ENCODE measurements at places on chromosomes 3 and 15.

DNA sequence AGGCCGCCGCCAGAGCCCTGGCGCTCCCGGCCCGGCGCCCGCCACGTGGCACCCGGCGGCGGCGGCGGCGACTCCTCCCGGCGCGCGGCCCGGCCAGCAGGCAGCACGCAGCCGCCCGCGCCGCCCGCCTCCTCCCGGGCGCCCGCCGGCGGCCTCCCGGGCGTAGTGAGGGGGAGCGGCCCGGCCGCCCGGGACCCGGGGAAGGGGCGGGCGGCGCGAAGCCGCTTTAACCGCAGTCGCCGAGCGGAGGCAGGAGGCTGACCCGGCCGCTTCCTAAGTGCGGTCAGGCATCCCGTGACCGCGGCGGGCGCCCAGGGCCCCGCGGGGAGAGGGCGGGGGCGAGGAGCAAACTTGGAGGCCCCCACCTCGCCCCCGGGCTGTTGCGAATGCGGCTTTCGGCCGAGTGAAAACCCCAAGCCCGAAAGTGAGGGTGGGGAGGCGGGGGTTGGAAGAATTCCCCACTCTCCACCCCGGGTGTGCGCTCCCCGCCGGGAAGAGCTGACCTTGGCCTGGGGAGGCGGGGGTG, 1.7 kb upstream of the HES1 start:
- DNase-seq: no peak

DNA sequence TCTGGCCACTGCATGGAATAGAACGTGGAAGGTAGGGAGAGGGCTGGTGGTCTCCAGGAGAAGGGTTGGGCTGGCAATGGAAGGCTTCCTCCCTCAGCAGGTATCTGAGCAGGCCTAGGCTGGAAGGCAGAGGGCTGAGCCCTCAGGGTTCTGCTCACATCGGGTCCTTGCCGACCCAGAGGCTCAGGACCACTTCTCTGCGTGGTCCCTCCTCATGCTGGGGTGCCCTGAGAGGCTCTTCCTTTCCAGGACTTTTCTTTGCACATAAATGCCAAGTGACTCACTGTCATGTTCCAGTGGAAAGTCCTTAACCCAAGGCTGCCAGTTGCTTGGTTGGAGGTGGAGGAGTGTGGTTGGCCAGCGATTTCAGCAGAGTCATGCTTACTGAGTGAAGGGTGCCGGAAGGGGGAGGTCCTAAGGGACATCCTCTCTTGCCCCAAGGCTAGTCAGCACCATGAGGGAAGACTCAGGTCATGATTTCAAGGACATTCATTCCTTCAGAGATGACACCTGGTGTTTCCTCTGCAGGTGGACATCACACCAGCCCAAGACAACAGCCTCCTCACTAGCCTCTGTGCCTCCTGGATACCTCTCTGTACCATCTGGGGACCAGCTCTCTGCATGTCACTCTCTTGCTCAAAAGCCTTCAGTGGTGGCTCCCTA, 8.2 kb downstream of the SLC6A6 start:
- no peak for DNase-seq

GRCh38 chr15:68668926-68669600, 90.3 kb downstream of the CORO2B start:
- no peak for DNase-seq

GRCh38 chr3:42092006-42092405, 849 bp downstream of the TRAK1 start:
- no peak for DNase-seq

GRCh38 chr15:69524296-69524695, 71.7 kb downstream of the RPLP1 start:
- no peak for DNase-seq

DNA sequence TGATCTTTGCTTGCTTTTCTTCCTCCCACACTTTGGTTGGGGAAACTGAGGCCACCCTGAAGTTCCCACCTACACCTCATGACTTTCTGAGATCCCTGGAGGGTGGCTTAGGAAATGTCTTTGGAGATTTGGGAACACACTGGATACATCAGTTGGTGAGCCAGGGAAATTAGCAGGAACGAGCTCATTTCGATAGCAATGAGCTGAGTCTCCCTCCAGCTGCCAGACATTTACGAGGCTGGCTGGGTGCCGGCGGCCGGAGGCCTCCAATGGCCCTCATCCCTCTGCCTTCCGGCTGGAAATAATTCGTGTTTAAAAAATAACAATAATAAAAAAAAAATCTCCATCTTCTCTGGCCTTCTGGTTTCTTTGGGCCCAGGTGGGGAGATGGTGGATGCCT, 38.8 kb downstream of the SMAD6 start:
- no peak for DNase-seq

GRCh38 chr3:48405343-48405881, 24.5 kb downstream of the PLXNB1 start:
- no peak for DNase-seq

GRCh38 chr3:127590282-127590592, 296 bp downstream of the TPRA1 start:
- DNase-seq: no peak

- DNase-seq: no peak
Measured at GRCh38 chr3:13894807-13895154, 14.9 kb upstream of the WNT7A start.

DNA sequence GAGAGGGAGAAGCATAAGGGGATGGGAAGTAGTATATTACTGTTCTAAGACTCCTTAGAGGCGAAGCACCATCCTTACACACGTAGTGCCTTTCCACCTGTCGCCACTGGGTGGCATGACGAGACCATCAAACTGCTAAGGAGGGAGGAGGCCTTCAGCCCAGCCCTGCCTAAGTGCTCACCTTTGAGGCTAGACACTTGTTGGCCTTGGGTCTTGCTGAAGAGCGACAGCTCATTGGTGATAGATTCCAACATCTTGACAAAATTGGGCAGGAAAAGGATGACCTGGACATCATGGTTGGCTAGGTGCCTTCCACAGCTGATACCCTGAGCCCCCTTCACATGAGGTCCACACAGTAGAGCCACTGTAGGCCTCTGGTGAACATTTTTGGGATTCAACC, 19.6 kb downstream of the CLK3 start:
- DNase-seq: peak; percentile 52

DNA sequence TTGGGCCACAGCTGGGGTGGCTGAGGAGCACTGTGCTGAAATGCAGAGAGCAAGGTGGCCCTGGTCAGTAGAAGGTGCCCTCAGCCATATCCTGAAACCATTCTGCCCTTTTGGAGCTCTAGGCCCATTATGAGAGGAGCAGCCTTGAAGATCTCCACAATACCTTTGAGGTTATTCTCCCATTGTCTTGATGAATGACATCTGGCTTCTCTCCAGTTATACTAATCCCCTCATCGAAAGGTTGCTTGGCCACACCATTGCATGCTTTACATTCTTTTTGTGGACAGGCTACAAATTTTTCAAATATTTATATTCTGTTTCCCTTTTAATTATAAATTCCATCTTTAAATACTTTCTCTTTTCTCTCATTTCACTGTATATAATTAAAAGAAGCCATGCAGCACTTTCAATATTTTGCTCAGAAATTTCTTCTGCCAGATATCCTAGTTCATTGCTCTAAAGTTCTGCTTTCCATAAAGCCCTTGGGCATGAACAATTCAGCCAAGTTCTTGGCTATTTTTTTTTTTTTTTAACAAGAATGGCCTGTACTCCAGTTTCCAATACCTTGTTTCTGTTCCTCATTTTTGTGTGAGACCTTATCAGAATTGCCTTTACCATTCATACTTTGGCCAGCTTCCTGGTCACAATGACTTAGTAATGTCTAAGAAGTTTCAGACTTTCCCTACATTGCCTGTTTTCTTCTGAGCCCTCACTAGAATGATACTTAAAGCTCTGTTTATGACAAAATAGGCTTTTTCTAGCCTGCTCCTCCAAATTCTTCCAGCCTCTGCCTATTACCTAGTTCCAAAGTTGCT, 138.9 kb upstream of the SGO1 start:
- no peak for DNase-seq

GRCh38 chr3:9934235-9934621, 594 bp downstream of the CRELD1 start:
- DNase-seq: no peak

GRCh38 chr15:47437491-47437890, 279.8 kb upstream of the SEMA6D start:
- DNase-seq: no peak

DNA sequence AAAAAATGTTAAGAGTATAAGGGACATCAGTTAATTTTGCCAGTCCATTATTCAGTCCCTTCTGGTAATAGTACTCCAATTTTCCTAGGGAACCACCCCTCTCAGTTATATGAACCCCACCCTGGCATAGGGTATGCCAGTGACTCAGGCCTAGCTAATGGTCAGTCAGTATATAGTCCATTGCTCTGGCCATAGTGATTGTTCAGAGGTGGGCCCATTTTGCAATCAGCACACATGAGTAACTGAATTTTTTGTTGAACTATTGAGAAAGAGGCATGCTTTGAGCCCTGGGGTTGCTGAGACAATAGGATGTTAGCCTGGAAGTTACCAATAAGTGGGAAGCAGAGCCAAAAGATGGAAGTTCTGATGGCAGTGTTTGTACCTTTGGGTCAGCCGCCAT, 4.1 kb downstream of the LRCH3 start:
- DNase-seq: no peak

- no peak for DNase-seq
Measured at GRCh38 chr3:159607856-159608255, 380.8 kb upstream of the IL12A start.

DNA sequence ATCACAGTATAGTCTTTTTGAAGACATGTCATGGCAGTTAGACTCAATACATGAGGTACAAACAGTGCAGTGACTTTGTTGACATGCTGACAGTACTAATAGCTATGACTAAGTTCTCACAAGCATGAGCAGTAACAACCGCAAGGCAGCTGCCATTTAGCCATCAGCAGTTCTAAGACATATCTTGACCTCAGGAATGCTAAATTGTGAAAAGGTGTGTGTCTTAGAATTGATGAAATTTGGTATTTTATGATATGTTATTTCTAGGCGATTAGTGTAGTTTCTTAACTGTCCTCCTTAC, 60.7 kb upstream of the FURIN start:
- DNase-seq: no peak

DNA sequence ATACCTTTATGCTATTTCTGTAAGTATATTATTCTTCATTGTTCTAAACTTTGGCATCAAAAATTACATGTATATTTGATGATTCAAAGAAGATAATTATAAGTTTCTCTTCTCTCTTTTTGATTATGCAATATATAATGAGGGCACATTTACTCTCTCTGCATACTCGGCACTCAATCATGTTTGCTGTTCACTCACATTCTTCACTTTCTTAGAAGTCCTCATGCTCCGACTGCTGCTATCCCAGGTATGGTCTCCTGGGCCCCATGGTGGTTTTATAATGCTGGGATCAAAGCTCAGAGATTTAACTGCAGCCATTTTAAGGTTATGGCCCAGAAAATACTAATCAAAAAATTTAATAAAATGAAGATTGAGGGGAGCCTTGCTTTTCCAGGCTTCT, 529.7 kb upstream of the IL12A start:
- DNase-seq: no peak

DNA sequence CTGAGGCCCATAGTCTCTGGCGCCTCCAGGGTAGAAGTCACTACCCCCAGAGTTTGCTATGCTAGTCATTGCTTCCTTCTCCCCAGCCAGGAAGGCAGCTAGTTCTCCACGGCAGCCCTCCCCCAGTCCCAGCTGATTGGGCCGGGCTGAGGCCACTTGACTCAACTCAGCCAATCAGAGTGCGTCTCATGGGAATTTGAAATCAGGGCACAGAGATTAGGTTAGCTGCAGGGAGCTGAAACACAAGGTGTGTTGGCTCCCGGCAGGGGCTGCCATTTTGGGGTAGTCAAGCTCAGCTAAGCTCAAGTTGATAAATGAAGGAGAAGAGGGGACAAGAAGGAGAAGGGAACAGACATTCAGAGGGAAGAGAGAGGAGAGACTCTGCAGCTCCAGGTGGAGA, 32.8 kb downstream of the LINGO1 start:
- DNase-seq: peak; percentile 56

DNA sequence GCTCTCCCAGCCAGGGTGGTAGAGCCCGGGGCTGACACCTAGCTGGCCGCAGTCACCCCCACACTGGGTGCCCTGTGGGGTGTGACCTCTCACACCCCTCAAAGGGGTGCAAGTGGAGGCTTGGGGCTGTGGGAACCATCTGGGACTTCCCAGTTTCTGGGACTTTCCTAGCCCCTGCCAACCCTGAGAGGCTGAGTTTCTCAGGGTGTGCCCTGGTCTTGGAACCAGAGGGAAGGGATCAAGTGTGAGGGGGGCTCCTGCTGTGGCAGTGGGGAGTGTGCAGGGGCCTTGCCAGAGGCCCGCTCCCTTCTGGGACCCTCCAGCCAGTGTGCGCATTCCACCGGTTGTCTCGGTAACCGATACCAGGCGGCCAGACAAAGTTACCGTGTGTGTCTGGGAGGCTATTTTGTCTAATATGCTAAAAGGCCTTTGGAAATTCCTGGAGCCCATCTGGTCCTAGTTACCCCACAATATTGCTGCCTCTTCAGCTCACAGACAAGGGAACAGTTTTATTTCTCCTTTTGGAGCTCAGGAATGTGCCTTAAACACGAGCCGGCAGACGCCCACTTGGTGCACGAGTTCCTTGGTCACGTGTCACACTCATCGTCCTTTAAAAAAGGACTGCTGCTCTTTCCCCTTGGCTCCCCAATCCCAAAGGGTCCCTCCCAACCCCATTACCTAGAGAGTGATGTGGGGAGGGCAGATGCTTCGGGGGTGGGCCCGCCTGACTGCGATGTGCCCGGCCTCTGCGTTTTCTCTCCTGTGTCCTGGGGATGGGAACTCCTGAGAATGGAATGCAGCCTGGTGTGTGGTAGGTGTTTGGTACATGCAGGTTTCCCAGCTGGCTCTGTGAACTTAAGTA, 33.2 kb downstream of the HDAC11 start:
- no peak for DNase-seq

DNA sequence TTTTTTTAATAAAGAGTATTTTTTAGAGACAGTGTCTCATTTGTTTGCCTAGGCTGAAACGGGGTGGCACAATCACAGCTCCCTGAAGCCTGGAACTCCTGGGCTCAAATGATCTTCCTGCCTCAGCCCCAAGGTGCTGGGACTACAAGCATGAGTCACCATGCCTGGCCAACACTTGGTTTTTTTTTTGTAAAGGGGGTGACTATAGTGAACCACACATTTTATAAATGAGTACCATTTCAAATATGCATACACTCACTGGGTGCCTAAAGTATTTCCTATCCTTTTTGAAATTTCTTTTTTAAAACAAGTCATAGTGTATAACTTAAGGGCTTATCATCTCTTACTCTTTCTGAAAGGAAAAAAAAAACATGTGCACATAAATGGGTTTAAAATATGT, 325.2 kb upstream of the MEIS2 start:
- DNase-seq: no peak

GRCh38 chr3:71721651-71722157, 3.5 kb downstream of the EIF4E3 start:
- DNase-seq: no peak

GRCh38 chr15:34461730-34462129, 24.1 kb upstream of the GOLGA8A start:
- DNase-seq: no peak

DNA sequence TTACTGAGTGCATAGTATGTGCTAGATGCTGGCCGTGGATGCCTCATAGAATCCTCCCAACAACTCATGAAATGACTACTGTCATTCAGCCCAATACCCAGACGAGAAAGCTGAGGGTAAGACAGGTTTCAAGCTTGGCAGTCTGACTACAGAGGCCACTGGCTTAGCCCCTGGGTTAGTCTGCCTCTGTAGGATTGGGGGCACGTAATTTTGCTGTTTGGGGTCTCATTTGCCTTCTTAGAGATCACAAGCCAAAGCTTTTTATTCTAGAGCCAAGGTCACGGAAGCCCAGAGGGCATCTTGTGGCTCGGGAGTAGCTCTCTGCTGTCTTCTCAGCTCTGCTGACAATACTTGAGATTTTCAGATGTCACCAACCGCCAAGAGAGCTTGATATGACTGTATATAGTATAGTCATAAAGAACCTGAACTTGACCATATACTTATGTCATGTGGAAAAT, 1.0 kb upstream of the CCR5 start:
- no peak for DNase-seq

GRCh38 chr15:101092156-101092866, 159.5 kb downstream of the CHSY1 start:
- DNase-seq: no peak
